ENCODE measurements at places on chromosomes 4 and X. TPM values are rescaled to one million over a fixed set of nuclear protein-coding genes. Genes with fewer than 3 reads are reported as not detected.

Gene BANK1
- total RNA-seq: 0.16 TPM

Gene ADH5
- total RNA-seq: 153 TPM

Gene NONO
- 232 TPM for total RNA-seq

Gene CLGN
- total RNA-seq: 0.78 TPM

Gene ALAS2
- total RNA-seq: not detected

Gene PDGFRA
- total RNA-seq: 0.95 TPM

Gene NSG1
- total RNA-seq: 20.4 TPM

Gene PLXNA3
- 10.8 TPM for total RNA-seq

Gene ZNF141
- 1.9 TPM for total RNA-seq

Gene CTAG1B
- not detected for total RNA-seq

Gene LRIT3
- total RNA-seq: not detected

Gene NWD2
- not detected for total RNA-seq
